ENCODE measurements at places on chromosomes 4 and X.

DNA sequence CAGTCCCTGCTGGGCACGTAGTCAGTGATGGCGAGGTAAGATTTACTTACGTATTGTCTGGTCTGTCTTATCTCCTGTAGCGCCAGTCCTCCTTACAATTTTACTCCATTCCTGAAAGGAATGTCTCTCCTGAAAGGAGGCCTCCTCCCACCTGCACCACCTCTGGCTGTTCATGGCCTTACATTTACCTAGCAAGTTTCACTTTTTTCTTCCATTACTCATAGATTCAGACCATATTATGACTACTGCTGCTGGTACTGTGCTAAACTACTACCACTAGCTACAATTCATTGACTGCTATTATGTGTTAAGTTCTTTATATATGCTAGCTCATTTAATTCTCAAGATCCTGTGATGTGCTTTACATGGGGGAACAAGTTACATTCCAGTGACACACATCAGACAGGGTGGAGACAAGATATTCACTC, 189.9 kb downstream of the BMPR1B start:
- DNase-seq, result no peak

DNA sequence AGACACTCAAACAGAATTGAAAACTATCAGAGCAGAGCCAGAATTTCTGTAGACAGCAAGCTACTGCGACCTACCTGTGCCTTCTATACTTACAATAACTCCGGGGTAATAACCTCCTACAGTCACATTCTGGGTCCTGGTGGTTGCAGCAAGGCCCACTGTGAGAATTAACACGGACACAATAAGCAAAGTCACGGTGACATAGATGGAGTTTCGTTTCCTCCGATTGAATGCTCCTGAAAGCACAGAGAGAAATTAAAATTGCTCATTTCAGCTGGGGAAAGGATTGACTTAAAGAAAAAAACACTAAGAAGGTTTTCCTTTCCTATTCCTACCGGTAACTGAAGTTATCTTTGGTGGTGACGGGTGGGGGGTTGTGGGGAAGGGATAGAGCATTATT, 7.0 kb downstream of the TMEM255A start:
- DNase-seq, result no peak

GRCh38 chrX:16993791-16994318, 47.4 kb downstream of the REPS2 start:
- DNase-seq, result no peak

DNA sequence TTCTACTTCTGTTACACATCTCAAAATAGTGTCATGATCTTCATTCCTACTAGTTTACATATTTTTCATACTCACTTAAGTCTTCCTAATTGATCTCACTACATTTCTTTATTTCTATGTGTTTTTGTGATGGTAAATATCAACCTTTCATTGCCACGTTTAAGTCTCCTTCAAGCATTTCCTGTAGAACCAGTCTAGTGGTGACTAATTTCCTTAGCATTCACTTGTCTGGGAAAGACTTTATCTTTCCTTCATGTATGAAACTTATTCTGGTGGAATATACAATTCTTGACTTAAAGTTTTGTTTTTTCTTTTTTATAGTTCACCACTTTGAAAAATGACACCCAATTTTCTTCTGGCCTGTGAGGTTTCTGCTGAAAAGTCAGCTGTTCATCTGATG, 181.4 kb upstream of the NEIL3 start:
- DNase-seq, result peak; percentile 5

DNA sequence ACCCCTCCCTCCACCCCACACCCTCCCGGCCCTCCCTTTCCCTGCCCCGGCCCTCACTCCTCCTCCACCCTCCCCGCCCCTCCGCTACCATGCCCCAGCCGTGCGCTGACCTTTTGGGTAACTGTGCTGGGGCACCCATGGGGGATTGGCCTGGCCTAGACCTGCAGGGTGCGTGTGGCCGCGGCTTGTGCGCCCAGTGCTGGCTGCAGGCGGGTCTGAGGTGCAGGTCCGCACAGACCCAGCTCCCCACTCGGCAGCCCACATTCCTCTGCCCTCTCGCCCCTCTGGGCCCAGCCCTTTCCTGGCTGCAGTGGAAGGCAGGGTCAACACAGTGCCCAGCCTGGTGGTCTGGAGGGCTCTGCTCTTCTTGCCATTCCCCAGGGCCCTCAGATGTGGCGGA, 24.7 kb downstream of the FGFRL1 start:
- DNase-seq, result no peak

DNA sequence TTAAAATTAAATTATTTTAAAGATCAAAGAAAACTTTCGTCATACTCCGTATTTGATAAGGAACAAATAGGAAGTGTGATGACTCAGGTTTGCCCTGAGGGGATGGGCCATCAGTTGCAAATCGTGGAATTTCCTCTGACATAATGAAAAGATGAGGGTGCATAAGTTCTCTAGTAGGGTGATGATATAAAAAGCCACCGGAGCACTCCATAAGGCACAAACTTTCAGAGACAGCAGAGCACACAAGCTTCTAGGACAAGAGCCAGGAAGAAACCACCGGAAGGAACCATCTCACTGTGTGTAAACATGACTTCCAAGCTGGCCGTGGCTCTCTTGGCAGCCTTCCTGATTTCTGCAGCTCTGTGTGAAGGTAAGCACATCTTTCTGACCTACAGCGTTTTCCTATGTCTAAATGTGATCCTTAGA, at the start of gene CXCL8:
TSS of gene CXCL8 (plus strand) at position 217 of the 426 bp plus-strand sequence. CDS start at position 307, 90 bp downstream.
- peak; percentile 80 for DNase-seq

DNA sequence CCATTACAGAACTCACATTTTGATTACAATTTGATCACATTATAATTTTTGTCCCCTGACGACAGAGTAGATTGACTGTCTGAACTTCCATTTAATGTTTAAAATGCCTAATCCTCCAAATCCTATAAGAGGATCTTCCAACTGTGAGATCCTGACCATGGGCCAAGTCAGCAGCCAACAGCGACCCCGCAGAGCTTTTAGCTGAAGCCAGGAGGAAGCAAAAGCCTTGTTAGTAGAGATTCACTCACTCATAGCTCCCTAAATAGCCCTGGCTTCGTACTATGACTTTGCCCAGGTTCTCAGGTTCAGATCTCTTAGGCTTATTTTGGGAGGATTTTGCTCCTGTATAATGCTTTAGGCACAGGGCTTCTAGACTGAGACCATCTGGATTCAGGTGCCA, 413.1 kb downstream of the NKX6-1 start:
- DNase-seq, result no peak
